ENCODE measurements at places on chromosomes 7 and 10. TPM values are rescaled to one million over a fixed set of nuclear protein-coding genes. Genes with fewer than 3 reads are reported as not detected.
A peak's percentile ranks its signal among the peaks of the same experiment; 100 is the strongest.

Gene STOX1
- 2.5 TPM for polyA plus RNA-seq

Gene PNLIPRP1
- 0.21 TPM for polyA plus RNA-seq

Gene FAM25A
- not detected for polyA plus RNA-seq

Gene CTAGE8
- 2.6 TPM for polyA plus RNA-seq

Gene MSMB
- polyA plus RNA-seq, result 0.58 TPM

Gene FAM180A
- not detected for polyA plus RNA-seq

Gene SLIT1
- polyA plus RNA-seq, result not detected

DNA sequence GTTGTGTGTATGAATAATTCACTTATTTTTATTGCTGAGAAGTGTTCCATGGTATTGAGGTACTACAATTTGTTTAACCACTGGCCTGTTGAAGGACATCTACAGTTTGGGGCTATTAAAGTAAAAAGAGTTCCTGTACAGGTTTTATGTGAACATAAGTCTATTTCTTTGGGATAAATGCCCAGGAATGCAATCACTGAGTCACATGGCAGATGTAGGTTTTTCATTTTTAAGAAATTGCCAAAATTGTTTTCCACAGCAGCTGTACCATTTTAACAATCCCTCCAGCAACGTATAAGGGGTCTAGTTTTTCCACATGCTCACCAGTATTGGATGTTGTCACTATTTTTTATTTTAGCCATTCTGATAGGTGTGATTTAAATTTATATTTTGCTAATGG, 243.9 kb downstream of the TNS3 start:
- no peak for DNase-seq

- no peak for DNase-seq
Measured at GRCh38 chr10:33635967-33636515, 301.6 kb upstream of the NRP1 start.

GRCh38 chr10:78960316-78960800, 108.4 kb upstream of the ZMIZ1 start:
- DNase-seq, result peak; percentile 36

- DNase-seq, result no peak
Measured at GRCh38 chr10:113709221-113709838, 29.6 kb downstream of the CASP7 start.

DNA sequence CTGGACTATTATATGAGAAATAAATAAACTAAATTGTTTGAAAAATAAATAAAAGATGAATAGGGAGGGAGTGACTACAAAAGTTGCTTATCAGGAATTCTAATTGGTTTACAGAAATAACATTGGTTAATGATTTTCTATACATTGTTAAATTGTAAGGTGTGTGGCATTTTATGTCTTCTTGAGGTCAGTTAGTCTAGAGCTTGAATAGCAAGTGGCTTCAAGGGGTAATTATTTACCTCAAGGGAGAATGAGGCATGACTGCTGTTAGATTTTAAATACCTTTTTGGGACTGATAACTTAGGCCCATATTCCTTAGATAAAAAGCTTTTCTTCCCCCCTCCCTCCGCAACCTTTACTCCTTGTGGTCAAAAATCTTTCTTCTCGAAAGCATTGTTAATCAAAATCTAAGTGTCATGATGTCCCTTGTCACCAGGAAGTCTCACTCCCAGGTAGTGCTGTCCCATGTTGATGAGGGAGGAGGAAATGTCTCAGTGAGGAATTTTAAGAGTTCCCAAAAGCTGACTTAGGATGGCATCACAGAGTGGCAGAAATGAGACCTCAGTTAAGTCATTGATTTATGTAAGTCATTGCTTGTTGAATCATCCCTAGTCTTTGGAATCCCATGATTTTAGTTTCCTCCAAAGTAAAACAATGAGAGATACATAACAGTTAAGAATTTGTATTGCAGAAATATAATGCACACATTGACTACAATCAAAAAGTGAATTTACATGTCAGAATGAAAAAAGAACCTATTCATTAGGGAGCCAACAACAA, 71.5 kb downstream of the MAPK8 start:
- no peak for DNase-seq

- no peak for DNase-seq
Measured at GRCh38 chr7:64611717-64612116, 48.8 kb upstream of the ZNF680 start.

GRCh38 chr10:70849582-70850016, 33.9 kb downstream of the SGPL1 start:
- DNase-seq, result no peak

DNA sequence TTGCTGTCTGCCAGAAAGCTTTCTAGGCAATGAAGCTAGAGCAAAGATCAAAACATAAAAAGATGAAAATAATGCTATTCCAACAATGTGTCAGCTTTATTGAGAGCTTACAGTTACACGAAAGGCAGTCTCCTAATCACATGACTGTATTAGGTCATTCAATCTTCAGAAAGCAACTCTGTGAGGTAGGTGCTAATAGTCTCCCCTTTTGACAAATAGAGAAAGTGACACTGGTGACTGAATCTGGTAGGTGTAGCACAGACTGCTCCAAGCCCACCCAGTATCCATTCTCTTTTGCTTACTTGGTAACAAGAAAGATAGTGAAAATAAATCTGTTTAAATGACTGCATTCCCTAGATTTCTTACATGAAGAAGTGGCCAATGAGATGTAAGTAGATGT, 58.8 kb downstream of the DGKB start:
- DNase-seq, result no peak

All from small intestine (tissue), 16 donors.